ENCODE measurements at places on chromosomes 16 and 17.

DNA sequence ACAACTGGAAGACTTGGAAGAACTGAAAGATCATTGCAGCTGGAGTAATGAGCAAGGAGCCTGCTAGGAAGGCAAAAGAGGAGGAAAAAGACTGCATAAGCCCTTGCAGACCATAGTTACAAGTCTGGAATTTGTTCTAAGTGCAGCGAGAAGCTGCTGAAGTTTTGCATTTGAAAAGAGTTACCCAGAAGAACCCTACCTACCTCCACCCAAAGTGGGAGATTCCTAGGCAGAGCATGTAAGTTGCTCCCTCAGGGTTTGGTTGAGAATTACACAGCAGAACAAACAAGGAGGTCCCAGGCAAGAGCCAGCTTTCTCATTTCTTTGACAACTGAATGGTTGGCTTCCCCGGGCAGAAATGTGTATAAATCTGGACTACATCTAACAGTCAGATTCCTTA is 118.7 kb upstream of the NUDT7 start:
- DNase-seq: no peak

DNA sequence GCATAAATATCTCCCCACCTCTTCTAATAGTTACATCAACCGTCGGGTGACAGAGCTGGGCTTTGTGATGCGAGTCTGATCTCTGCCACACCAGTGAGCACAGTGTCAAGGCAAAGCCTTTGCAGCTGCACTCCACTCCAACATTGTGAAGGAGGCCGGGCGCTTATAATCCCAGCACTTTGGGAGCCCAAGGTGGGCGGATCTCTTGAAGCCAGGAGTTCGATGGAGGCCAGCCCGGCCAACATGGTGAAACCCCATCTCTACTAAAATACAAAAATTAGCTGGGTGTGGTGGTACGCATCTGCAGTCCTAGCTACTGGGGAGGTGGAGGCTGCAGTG is 18.9 kb downstream of the CYB5D2 start:
- DNase-seq: no peak

GRCh38 chr16:4415538-4416199 is 727 bp downstream of the CORO7 start:
- DNase-seq: no peak

- no peak for DNase-seq
These were observed 130.4 kb upstream of the MPHOSPH6 start for GRCh38 chr16:82300374-82300951.

DNA sequence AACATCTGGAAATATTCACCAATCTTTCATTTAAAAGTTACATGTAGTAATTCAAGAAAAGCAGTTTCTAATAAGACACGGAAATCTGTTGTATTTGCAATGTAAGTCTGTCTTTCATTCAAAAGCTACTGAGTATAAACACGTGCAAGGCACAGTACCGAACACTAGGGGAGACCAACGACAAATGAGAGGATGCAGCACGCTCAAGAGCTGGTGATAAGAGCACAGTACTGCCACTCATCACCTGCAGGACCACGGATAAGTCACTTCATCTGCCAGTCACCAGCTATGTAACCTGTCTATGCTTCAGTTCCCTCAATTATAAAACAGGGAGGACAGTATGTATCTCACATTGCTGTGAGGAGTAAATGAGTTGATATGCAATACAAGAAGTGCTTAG is 67.1 kb downstream of the CLEC18A start:
- no peak for DNase-seq

DNA sequence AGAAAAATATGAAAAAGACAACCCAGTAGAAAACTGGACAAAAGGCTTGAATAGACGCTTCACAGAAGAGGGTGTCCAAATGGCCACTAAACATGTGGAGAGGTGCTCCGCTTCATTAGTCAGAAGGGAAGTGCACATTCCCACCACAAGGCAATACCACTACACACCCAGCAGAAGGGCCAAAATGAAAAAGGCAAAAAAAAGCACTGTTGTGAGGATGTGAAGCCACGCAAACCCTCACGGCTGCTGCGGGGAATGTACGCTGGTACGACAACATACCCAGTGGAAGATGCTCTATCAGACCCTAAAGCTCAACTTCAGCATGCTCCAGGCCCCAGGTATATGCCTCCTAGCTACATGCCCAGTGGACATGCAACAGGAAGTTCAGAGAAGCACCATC is 17.0 kb downstream of the PIK3R5 start:
- no peak for DNase-seq

DNA sequence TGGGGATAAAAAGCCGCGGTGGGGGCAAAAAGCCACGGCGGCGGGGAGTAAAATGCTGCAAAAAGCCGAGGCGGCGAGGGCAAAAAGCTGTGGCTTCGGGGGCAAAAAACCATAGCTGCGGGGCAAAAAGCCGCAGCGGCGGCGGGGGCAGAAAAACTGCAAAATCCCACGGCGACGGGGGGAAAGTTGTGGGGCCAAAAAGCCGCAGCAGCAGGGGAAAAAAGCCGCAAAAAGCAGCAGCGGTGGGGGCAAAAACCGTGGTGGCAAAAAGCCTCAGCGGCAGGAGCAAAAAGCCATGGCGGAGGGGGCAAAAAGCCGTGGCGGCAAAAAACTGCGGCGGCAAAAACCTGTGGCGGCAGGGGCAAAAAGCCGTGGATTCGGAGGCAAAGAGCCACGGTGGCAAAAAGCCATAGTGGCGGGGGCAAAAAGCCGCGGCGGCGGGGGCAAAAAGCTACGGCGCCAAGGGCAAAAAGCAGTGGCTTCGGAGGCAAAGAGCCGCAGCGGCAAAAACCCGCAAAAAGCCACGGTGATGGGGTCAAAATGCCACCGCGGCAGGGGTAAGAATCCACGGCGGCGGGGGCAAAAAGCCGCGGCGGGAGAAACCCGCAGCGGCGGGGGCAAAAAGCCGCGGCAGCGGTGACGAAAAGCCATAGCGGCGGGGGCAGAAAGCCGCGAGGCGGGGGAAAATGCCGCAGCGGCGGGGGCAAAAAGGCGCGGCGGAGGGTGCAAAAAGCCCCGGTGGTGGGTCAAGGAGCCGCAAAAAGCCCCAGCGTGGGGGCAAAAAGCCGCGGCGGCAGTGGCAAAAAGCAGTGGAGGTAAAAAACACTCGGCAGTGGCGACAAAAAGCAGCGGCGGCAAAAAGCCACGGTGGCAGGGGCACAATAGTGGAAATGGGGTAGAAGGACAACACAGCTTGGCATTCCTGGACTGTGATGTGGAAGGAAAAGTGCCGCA is 192.8 kb downstream of the SHCBP1 start:
- no peak for DNase-seq

DNA sequence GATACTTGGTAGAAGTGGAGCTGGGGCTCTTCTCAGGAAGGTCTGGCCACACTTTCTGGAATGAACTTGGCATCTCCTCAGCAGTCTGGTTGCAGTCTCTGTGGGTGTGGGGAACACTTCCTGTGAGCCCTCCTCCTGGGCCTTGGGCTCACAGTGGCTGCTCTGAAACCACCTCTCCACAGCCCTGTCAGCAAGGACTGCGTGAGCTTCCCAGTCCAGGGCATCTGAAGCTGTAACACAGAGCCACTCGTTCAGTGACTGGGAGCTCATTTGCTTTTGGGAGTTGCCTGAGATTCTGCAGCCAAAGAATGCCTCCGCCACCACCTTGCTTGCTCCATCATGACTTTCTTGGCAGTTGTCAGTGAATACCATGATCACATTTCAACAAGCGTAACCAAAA is 60.0 kb downstream of the CLEC16A start:
- no peak for DNase-seq

DNA sequence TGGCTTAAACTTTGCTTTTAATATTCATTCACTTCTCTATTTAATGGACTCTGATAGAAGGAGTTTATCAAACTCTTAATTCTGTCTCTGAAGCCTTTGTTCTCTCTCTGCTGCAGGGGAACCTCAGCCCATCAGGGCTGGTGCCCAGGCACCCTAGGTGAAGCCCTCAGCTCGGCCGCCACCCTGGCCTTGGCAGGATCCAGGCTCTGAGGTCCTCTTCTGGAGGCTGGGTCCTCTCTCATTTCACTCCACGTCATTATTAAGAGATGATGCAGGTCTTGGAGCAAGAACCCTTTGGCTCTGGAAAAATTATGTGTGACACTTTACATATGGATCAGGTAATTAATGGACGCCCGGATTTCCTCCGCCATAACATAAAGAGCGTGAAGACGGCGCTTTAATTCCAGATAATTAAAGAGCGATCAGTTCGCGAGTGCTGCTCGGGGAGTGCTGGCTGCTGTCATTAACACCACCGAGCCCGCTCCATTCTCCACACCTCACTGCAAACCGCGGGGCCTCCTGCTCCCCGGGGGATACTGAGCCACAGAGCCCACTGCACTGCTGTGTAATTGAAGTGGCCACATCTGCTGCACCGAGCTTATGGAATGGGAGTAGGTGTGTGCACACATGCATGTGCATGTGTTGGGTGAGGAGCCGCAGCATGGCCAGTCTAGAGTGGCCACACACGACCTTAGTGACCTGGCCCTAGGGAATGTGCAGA is 259.4 kb upstream of the TNRC6C start:
- DNase-seq: no peak

DNA sequence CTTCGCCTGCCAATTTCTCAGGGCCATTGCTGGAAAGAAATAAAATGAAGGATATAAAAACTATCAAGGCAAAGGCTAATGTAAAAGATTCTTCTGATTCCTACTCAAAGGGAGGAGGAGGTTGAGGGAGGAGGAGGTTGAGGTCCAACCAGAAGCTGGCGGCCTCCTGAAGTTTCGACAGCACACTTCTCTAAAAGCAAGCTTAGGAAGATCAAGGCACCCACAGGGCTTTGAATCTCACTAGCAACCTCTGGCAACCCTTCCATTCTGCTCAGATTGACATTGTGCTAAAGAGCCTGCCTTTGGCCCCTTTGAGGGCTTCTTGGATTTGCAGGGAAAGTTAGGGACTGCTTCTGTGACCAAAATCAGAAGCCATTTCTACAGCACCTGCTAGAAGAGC is 81.5 kb upstream of the TNRC6C start:
- DNase-seq: no peak

Data from fibroblast of skin of left quadriceps (primary cell).